DMS 273 treated with DMSO at 0.1 percent for 48 hours (cell line): ENCODE measurements at places on chromosomes 3 and 15.

DNA sequence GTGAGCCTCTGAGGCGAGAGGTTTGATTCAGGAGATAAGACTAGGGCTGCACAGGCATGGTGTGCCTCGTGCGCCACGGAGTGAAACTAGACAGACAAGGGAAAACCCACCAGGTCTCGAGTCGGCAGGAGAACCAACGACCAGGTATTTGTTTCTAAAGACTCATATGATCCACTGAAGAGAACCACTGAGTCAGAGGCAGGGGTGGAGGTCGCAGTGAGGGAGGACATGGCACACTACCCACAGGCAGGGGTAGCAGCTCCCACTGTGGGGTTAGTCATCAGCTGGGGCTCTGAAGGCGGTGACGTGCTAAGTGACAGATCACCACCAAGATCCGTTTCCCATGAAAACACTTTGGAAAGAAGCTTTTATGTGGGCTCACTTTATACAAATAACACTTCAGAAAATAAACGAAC is 45.7 kb downstream of the CHSY1 start:
- no peak for DNase-seq

DNA sequence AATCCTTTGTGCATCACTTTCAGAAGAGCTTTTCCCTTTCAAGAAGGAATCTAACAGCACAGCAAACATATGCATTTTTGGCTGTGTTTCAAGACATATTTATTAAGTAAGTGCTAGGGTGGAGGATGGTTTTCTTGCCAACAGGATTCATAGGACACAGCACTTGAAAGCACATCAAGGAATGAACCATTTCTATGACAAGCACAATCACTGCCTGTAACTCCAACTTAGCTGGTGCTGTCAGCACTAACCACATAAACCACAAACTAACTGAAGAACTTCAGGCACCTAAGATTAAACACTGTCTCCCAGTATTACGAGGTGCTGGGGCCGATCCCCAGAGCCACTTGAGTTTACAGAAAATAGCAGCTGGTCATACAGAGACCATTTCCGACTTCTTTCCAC is 35.4 kb upstream of the SPRED1 start:
- DNase-seq, result no peak

DNA sequence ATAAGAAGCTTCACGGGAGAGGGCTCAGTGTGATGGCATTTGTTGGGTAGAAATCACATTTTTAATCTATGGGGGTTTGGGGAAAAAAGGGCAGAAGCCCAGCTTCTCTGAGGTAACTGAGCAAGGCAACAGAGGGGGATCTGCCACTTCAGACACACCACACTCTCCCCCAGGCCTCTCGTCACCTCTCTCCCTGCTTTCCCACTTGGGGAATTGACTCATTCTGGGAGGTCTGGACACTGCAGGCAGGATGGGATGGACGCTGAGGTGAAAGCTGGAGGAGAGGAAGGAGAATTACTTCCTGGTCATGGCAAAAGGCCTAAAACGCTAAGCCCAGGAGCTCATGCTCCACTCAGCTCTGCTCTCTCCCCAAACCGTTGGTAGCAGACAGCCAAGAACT is 33.2 kb downstream of the MYO5C start:
- no peak for DNase-seq

DNA sequence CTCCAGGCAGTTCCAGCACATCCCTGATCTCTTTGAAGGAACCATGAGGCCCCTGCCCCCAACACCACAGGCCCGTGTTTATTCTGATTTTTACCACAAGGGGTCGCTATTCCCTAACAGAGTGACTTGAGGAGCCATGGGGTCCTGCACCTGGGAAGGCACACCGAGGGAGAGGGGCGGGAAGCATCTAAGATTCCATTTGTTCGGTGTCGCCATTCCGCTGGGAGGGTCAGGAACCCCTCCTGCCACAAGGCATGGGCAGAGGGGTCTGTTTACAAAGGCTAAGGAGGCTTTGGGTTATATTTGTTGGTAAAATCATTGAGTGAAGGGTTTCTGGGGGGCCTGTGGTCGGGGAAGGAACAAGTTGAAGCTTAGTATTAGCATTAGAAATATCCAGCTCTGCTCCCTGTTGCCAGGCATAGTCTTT is 77.1 kb downstream of the WDR76 start:
- DNase-seq, result no peak

- no peak for DNase-seq
Measured at GRCh38 chr15:69624155-69624520, 171.5 kb downstream of the RPLP1 start.

DNA sequence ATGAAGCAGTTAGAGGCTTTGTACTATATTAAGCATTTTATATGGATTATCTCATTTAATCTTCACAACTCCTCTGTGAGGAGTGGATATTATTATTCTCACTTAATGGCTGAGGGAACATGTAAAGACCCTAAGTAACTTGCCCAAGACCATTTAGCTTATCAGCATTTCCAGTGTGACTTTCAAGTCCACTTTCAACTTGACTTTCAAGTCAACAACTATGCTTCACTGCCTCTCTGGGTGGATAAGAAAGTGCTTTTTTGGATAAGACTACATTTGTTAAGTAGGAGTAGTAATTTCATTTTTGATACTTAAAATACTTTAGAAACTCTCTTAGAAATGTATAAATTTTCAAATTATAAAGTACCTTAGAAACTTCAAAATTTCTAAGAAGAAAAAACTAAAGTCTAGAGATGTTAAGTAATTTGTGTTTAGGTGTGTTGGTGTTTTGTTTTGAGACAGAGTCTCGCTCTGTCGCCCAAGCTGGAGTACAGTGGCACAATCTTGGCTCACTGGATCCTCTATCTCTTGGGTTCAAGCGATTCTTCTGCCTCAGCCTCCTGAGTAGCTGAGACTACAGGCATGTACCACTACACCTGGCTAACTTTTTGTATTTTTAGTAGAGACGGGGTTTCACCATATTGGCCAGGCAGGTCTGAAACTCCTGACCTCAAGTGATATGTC is 71.8 kb downstream of the MINDY2 start:
- DNase-seq, result no peak

DNA sequence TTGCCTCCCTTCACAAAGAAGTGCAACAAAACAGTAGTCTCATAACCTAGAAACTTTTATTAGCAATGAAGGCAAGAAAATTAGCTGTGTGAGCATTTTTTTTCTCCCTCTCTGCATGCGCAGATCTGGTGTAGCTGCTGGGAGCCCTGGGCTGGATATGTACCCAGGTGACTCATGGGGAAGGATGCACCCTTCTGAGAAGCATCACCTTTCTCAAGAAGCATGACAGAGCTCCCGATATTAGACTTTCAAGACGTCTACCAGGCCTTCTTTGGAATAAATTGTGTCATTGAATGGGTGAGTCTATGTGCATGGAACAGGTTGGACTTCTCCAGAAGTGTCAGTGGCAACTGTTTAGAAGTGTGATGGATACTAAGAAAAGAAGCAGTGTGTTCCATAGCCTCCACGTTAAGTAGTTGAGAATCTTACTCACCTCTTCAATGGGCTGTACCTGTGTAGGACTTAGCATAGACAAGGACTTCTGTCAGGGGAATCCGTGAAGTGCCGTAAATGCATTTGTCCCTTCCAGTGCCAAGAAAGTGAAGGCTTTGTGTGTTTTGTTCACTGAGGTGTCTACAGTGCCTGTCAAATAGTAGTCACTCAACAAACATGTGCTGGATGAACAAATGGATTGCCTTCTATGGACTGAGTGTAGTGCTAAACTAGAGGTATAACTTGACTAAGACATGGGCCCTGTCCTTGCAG is 47.7 kb upstream of the RASGRP1 start:
- DNase-seq, result no peak

DNA sequence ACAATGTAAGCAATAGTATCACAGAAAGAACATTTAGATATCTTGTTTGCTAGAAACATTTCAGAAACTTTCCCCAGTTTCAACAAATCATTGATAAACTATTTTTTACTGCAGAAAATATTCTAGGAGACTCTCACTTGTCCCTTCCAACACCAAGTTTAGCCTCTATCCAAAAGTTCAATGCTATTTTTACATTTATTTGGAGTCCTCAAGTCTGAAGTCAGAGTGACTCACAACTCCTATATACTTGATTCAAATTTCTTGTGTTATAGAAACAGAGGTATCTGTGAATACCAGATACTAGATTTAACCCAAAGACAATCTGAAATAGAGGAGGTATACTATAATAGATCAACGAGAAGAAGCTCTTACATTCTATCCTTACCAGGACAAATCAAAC is 49.6 kb downstream of the RFX7 start:
- no peak for DNase-seq

GRCh38 chr15:91853948-91854638 is 585 bp downstream of the SLCO3A1 start:
- DNase-seq, result no peak

DNA sequence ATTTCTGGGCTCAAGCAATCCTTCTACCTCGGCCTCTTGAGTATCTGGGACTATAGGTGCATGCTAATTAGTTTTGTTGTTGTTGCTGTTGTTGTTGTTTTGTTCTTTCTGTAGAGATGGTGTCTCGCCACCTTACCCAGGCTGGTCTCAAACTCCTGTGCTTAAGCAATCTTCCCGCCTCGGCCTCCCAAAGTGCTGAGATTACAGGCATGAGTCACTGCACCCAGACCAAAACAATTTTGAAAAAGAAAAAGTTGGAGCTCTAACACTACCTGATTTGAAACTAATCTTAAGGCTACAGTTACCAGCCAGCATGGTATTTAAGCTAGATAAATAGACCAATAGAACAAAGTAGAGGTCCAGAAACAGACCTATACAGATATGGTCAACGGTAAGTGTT is 29.8 kb downstream of the KPNA1 start:
- no peak for DNase-seq

DNA sequence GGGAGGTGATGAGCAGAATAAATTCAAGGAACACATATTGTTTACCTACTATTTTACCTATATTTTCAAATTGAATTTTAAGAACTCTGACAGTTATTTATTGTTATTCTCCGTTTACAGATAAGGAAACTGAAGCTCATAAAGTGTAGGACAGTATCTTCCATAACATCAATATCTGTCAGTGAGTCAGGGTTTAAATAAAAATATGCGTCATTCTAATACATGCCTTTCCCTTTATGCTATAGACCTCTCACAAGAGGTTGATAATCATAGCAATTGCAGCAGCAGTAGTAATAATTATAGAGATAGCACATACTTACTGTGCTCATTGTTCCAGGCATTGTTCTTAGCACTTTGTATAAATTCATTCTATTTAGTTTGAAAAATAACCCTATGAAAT is 101.1 kb downstream of the EPHA6 start:
- DNase-seq, result no peak

DNA sequence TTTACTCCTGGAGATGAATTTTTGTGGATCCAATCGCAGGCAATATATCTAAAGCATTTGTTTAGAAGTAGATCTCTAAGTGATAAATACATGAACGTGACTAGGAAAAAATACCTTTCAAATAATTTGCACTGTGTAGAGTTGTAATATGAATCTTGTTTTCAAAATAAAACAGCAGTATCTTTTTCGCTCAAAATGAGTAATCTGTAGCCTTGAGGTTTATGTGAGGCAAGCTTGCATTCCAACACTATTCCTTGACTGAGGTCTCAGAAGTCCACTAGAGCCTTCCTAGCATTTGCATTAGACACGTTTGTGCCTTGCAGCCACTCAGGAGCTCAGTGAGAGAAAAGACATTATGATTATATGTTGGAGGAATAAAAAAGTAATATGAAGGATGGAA is 138.3 kb upstream of the ROBO1 start:
- DNase-seq, result no peak

DNA sequence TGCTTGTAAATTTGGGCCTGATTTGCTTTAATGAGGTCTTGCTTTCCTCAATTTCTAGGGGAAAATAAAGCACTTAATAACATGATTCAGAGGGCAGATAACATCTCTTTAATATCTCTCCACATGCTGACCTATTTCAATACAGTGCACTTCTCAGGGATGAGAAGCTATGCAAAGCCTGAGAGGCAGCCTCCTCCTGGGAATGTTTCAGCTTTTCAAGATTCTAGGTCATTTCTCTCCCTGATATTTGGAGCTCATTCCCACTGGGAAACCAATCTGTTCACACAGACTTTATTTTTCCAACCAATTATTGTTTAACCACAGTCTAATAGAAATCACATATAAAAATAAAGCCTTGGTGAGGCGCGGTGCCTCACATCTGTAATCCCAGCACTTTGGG is 67.0 kb upstream of the LSAMP start:
- peak; percentile 82 for DNase-seq

- no peak for DNase-seq
Measured at GRCh38 chr15:81071120-81071519, 63.0 kb upstream of the CFAP161 start.

GRCh38 chr15:48010316-48010715 is 110.5 kb upstream of the SLC24A5 start:
- DNase-seq, result no peak

DNA sequence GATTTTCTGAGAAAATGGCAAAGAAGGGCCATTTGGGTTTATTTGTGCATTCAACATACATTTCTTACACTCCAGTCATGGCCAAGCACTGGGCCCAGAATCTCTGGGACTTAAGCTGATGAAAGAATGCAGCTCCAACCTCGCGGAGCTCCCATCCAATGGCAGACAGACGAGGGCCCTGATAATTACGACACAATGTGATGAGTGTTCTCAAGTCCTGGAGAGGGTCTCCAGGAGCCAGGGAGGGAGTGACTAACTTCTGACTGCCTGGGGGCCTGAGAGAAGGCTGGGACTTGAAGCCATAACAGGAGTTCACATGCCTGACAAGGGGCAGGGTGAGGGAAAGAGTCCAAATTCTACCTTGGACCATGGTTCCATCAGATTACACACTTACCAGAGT is 42.6 kb upstream of the BNC1 start:
- DNase-seq, result no peak

DNA sequence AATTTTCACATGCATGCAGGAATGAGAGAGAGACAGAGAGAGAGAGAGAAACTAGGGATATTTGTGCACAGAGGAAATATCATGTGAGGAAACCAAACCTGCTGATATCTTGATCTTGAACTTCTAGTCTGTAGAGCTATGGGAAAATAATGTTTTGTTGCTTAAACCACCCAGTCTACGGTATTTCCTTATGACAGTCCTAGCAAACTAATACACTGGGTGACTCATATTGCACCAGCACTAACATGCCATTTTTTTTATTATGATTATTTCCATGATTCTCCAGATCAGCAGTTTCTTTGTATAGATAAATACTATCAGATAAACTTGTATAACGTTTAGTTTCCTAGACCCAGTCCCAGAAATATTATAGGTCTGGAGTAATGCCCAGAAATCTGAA is 1259.0 kb downstream of the ZPLD1 start:
- DNase-seq, result no peak

DNA sequence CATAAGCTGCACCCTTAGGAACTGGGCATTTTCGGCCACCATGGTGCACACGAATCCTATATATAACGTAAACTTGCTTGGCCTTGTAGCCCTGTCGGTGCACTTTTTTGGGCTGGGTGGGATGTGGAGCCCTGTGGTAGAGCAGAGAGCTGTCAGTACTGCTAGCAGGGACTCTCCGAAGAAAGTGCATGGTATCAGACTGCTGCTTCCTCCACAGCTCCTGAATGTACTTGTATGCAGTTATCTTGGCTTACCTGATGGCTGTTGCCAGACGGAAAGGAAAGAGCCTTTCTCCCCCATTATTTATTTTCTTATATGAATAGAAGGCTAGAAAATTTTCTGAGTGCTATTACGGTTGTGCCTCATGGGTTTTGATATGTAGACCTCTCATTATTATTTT is 8.4 kb downstream of the GALK2 start:
- no peak for DNase-seq
